ENCODE measurements at places on chromosomes 7 and 10. TPM values are rescaled to one million over a fixed set of nuclear protein-coding genes. Genes with fewer than 3 reads are reported as not detected.

The PIK3AP1 gene
- total RNA-seq = 65.2 TPM

DNA sequence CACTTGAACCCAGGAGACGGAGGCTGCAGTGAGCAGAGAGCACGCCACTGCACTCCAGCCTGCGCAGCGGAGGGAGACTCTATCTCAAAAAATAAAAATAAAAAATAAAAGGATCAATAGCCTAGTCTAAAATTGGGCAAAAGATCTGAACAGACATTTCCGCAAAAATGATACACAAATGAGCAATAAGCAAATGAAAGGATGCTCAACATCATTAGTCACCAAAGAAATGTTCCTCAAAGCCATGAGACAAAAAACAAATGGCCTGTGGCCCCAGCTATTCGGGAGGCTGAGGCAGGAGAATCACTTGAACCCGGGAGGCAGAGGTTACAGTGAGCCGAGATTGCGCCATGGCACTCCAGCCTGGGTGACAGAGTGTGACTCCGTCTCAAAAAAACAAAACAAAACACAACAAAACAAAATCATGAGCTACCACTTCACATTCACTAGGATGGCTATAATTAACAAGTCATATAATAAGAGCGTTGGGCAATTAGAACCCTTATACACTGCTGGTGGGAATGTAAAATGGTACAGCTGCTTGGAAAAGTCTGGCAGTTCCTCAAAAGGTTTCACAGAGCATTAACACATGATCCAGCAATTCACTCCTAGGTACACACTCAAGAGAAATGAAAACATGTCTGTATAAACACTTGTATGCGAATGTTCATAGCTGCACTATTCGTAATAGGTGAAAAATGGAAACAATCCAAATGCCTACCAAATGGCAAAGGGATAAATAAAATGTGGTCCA lies 3.1 kb downstream of the DAGLB start:
- H3K4me1 ChIP-seq = peaks cover 18% of the 10 kb centered on the region
- peaks cover 33% of the 10 kb centered on the region for H3K36me3 ChIP-seq
- no peaks in the 10 kb centered on the region for H3K27me3 ChIP-seq

DNA sequence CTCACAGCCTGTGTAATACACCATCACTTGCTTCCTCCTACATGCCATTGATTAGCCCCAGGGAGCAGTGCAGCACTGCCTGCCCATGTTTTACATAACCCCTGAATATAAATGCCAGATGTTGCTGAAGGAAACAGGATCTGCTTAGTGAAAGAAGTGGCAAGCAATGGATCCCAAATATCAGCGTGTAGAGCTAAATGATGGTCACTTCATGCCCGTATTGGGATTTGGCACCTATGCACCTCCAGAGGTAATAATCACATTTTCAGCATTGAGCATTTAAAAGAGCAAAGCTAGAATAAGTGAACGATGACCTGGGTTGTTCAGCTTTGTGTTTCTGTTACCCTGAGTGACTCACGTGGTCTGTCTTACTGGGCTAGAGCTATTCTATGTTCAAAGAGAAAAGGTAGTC lies at the start of gene AKR1C4:
Gene AKR1C4 (plus strand): TSS at position 136 of the 412 bp plus-strand sequence. CDS start 31 bp downstream, at position 167.
- no peak within 1 kb of the TSS for H3K4me3 ChIP-seq
- no peak for DNase-seq
- no peaks in the 10 kb centered on the region for H3K4me1 ChIP-seq
- H3K27ac ChIP-seq = no peak within 1 kb of the TSS
- H3K36me3 ChIP-seq = no peaks in the 10 kb centered on the region

- no peak for DNase-seq
- H3K4me1 ChIP-seq = no peaks in the 10 kb centered on the region
- no peak overlapping the region for H3K4me3 ChIP-seq
- H3K36me3 ChIP-seq = no peaks in the 10 kb centered on the region
- no peak overlapping the region for H3K27ac ChIP-seq
These were observed 254.6 kb upstream of the NRP1 start for GRCh38 chr10:33588974-33589600.

GRCh38 chr7:38339953-38340819 lies 66.8 kb upstream of the TARP start:
- no peak overlapping the region for H3K4me3 ChIP-seq
- H3K4me1 ChIP-seq = peaks cover 10% of the 10 kb centered on the region
- H3K36me3 ChIP-seq = no peaks in the 10 kb centered on the region
- no peak for DNase-seq

DNA sequence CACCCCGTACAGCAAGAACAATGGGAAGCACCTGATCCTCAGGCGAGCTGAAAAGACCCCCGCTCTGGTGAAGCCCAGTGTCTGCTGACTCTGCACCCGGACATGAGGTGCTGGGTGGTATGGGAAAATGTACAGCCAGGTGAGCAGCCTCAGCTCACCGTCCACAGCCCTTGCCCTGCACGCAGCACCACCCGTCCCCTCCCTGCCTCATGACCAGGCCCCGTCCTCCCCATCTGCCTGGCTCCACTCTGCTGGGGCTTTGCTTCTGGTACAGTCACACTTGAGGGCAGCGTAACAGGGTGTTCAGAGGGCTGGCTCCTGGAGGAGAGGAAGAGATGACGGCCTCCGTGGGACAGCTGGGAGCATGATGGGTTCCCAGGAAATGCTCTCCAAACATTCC lies 49.1 kb downstream of the NCAPG2 start:
- no peak overlapping the region for H3K4me3 ChIP-seq
- H3K4me1 ChIP-seq = no peaks in the 10 kb centered on the region
- H3K27ac ChIP-seq = no peak overlapping the region
- peaks cover 12% of the 10 kb centered on the region for H3K36me3 ChIP-seq
- no peaks in the 10 kb centered on the region for H3K27me3 ChIP-seq
- DNase-seq = no peak

- H3K27me3 ChIP-seq = no peaks in the 10 kb centered on the region
- no peak for DNase-seq
- no peaks in the 10 kb centered on the region for H3K36me3 ChIP-seq
- H3K27ac ChIP-seq = no peak overlapping the region
- H3K4me3 ChIP-seq = no peak overlapping the region
These were observed 12.5 kb downstream of the PROSER2 start for GRCh38 chr10:11835704-11836103.

GRCh38 chr10:132212816-132213215 lies 26.1 kb downstream of the DPYSL4 start:
- no peak for DNase-seq
- H3K27me3 ChIP-seq = no peaks in the 10 kb centered on the region
- H3K4me3 ChIP-seq = no peak overlapping the region
- H3K4me1 ChIP-seq = no peaks in the 10 kb centered on the region

DNA sequence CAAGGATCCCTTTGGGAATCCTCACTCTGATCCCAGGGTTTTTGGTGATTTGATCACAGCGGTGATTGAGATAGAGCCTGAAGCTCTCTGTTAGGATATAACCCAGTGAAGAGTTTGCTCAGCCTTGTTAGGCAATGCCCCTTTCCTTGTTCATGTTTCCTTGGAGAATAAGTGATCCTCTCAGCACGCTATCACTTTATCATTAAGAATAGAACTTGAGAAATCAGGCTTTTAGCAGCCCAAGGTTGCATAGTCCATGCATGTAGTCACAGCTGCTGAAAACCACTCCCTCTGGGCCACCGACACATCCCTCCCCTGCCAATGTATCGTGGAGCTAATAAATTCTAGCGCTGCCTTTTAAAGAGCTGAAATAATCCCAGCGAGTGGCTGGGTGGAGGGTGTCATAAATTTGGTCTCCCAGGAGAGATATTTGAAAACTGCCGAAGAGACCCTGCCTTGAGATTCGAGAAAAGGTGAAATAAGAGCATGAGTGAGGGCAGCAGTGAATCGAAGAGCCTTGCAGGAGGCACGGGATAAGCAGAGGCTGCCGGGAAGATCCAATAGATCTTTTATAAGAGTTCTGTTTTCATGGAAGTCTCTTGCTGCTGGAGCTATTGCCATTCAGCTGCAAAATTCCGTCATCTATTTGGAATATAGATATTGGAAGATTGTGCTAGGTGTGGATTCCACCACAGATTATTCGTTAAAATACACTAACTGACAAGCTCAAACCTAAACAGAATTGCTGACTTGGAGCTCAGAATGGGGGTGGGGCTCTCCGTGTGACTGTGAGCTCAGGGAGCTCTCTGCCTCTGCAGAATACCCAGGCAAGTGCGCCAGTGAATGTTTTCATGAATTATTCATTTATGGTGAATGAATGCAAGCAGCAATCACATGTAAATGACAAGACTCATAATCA lies 249.8 kb downstream of the TRIL start:
- H3K4me3 ChIP-seq = no peak overlapping the region
- H3K4me1 ChIP-seq = no peaks in the 10 kb centered on the region
- no peaks in the 10 kb centered on the region for H3K36me3 ChIP-seq
- H3K27me3 ChIP-seq = no peaks in the 10 kb centered on the region

DNA sequence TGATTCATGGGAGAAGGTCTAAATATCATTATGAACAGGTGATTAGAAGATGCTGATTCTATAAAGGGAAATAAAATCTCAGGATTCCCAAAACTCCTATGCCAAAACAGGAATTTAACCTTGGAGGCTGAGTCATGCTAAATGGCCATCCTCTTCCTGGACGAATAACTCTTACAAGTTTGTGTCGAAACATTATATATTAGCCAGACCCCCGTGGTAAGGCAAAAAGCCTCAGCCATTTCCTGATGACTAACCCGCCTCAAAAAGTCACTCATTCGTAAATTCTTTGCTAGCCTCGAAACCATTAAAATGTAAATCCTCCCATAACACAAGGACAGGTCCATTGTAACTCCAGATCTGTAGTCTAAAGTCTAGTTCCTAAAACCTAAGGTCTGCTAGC lies 32.0 kb downstream of the CUL2 start:
- peaks cover 74% of the 10 kb centered on the region for H3K36me3 ChIP-seq
- DNase-seq = no peak

GRCh38 chr10:48941427-48942075 lies 1.9 kb upstream of the LRRC18 start:
- no peaks in the 10 kb centered on the region for H3K27me3 ChIP-seq
- H3K4me1 ChIP-seq = no peaks in the 10 kb centered on the region
- H3K27ac ChIP-seq = no peak overlapping the region
- no peak overlapping the region for H3K4me3 ChIP-seq
